ENCODE measurements at places on chromosomes 5 and 9.

DNA sequence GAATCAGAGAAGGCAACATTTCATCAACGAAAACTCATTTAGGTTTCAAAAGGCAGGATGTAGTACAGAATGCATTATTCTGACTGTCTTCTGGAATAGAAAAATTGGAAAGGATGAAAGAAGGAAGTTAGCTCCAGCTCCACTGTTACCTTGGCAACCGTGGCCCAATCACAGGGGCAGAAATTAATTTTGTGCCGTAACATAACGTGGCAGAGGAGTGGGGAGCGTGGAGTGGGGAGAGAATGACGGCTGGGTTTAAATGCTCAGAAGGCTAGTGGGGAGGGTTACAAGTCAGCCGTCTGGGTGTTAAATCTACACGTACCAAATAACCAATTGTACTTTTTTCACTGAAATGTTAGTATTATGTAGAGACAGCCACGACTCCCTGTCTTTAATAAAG, 32.3 kb upstream of the EQTN start:
- no peak for DNase-seq

DNA sequence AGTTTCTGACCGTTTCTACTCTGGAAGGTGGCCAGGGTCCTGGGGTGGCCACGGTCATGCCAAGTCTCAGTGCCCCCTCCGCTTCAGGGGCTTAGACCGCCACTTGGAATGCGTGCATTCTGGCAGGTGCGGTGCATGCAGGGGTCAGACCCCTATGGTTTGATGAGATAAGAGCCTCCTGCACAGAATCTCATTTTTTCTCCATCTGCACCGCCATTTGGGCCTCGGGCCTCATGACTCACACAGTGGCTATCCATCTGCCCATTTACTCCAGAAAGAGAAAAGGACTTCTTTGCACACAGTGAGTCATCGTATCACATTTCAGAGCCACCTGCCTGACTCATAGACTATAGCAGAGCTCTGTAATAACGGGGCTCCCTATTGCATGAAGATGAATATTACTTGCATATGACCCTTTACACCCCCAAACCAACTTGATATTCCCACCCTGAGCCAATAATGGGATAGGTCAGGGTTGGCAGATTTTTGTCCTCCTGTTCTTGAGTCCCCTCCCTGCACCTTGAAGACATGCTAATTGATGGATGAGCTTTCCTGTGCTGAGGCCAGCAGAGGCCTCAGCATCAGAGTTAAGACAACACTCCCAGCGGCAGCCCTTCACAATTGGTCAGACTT, 157.4 kb downstream of the NR3C1 start:
- DNase-seq = no peak

GRCh38 chr9:18668944-18669343, 195.0 kb downstream of the ADAMTSL1 start:
- DNase-seq = no peak

DNA sequence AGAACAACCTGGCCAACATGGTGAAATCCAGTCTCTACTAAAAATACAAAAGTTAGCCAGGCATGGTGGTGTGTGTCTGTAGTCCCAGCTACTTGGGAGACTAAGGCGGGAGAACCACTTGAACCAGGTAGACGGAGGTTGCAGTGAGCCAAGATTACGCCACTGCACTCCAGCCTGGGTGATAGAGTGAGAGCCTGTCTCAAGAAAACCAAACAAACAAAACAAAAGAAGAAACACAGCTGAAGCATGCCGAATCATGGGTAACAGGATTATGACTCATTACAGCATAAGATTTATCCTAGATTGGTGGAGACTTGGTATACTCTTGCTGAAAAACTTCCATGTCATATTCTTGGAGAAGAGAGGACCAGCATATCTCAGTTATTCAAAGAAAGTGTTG, 236.7 kb upstream of the CCNH start:
- DNase-seq = no peak

DNA sequence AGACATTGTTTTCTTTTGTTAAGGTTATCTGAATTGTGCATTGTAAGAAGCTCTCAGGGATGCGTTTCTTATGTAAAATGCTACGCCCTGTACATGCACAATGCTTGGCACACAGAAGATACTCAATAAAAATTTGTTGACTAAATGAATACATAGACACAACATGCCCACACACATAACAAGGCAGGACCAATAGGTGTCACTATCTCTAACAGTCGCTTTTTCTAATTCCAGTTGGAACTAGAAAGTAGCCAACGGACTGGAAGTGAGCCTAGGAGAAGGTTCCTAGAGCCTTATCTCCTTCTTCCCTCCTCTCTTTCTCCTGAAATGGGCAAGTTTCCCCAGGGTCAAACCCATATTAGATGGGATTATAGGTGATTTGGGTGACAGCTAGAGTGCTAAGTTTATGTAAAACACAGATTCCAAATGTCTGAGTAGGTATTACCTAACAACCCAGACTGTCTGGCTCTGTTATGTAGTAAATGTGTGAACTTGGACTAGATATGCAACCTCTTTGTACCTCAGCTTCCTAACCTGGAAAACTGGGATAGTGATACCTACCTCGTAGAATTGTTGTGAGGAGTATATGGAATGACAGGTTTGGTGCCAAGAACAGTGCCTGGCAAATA, 603.0 kb downstream of the RAB3C start:
- no peak for DNase-seq

DNA sequence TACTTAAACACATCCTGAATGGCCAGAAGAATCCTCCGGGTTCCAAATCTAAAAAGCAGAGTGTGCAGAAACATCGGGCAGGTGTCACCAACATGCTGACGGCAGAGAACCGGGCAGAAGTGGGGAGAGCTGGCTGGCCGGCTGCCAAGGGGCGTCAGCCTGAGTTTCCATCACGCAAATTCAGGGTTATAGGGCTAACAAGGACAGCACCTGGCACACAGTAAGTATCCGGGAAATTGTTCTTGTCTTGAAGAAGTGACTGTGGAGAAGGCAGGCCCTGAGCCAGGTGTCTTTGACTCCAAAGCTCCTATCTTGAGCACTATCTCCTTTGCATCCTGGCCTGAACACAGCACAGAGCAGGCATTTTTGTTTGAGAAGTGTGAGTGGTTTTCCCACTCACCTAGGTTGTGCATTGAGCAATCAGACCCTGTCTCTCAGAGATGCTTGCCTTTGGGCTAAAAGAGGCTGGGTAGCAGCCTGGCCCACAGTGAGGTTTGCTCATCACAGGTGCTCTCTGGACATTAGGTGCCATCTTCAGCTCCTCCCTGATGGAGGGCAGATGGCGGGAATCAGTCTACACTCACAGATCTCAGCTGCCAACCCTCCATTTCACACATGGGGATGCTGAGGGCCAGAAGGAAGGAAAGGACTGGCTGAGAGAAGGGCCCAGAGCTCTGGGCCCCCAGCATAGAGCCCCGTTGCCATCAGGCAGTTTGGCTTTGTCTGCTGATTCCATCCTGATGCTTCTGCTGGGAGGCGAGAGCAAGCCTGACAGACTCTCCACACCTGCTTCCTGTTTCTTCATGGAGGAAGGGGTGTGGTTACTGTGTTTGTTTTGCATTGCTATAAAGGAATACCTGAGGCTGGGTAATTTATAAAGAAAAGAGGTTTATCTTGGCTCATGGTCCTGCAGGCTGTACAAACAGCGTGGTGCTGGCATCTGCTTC, 52.8 kb downstream of the WHRN start:
- DNase-seq = peak; percentile 37

DNA sequence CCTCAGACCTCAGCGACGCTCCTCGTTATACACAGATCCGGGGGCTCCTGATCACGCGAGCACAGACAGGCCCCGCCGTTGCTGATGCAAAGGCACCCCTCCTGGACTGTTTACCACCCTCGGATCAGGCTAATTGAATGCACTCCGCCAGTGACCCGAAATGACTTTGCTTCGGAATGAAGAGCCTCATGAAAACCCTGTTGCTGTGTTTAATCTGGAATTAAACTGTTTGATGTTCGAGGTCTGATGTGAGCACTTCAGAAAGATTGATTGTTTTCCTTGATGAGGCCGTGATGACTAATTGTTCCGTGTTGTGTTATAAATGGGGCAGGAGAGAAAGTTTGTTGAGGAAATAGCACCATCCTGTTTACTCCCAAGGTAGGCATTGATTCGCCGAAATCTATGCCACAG, 190.5 kb upstream of the PPP1R26 start:
- no peak for DNase-seq

GRCh38 chr9:131693651-131694597, 46.0 kb downstream of the RAPGEF1 start:
- no peak for DNase-seq

DNA sequence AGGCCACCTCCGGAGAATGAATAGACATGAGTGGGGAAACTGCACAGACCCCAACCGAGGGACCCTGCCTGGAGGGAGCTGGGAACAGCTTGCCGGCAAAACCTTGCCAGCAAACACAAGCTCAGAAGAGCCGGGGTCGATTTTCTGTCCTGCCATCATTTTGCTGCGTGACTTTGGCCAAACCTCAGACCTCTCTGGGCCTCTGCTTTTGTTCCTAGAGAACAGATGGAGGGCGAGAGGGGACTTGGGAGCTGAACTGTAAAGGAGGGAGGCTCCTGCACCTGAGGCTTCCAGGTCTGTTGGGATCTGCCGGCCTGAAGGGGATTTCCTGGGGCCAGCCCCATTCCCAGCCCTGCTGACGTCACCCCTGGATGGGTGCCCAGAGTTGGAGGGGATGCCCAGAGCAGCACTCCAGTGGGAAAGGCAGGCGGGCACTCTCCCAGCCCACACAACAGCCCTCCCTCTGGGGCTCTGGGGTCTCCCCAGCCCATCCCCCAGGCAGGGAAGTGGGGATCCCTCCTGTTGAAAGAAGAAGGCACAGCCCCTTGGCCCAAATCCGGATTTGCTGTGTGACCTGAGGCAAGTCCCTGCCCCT, 40.4 kb upstream of the SYNPO start:
- no peak for DNase-seq

- no peak for DNase-seq
These were observed 117.4 kb upstream of the ELL2 start for GRCh38 chr5:96079075-96079474.

GRCh38 chr5:72619677-72620076, 112.5 kb upstream of the ZNF366 start:
- DNase-seq = no peak
